OCI-LY7 (cell line): ENCODE measurements at places on chromosomes 11 and 22. TPM values are rescaled to one million over a fixed set of nuclear protein-coding genes. Genes with fewer than 3 reads are reported as not detected.

The OR2AG2 gene
- total RNA-seq: 1.7 and 1.9 TPM in 2 replicates

The DRICH1 gene
- total RNA-seq: 0.49 TPM in 1 of 2 replicates, not detected in the other

The LYVE1 gene
- not detected in 2 replicates for total RNA-seq

The TMPRSS13 gene
- total RNA-seq: 0.85 and 1.1 TPM in 2 replicates

The SCGB1A1 gene
- total RNA-seq: not detected in 2 replicates

The PHF21B gene
- total RNA-seq: 12.4 TPM in 2 replicates

The TMEM218 gene
- 24.4 and 25.4 TPM in 2 replicates for total RNA-seq

- DNase-seq: no peak
Measured at GRCh38 chr11:100555931-100556330, 131.2 kb upstream of the ARHGAP42 start.

- no peak for DNase-seq
Measured at GRCh38 chr11:2524446-2525165, 79.8 kb downstream of the KCNQ1 start.

- DNase-seq: peak; percentile 91
Measured at GRCh38 chr11:2385156-2386151, 8.3 kb downstream of the CD81 start.

- no peak for DNase-seq
Measured at GRCh38 chr11:68691402-68691784, 7.0 kb downstream of the GAL start.

DNA sequence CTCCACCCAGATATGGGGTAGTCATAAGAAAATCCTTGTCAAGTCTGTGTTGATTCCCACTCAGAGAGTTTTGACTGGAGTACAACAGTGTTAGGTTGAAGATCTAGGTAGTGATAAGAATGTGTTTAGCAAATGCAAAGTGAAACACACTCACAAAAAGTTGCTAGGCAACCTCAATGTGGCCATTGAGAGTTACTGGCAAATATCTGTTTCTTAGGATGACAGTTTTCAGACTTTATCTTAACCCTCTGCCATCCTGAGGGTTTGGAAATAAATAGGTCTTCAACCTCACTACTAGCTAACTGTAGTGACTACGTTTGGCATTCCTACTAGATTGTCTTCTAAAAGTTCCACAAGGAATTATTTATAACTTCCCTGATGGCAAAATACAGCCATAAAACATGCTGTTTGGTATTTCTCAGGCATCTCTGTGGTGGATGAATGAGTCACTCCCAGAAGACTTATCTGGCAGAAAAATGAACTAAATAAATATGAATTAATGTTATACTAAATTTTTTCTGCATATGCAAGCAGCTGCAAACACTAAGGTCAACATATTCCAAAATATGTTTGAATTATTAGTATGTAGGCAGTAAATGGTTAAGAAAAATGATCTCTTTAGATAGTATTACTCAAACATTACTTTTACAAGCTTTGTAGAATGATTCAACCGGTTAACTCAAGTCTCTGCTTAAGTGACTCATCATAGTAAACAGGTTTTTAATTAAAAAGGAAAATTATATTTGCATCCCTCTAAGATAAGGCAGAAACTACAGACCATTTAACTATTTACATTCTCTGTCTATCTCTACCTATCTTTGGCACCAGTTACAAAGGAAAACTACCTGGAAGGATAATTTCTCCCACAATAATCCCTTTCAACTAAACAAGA, 17.1 kb upstream of the SYTL2 start:
- DNase-seq: no peak

- no peak for DNase-seq
Measured at GRCh38 chr11:61010466-61011228, 39.2 kb downstream of the CD6 start.

DNA sequence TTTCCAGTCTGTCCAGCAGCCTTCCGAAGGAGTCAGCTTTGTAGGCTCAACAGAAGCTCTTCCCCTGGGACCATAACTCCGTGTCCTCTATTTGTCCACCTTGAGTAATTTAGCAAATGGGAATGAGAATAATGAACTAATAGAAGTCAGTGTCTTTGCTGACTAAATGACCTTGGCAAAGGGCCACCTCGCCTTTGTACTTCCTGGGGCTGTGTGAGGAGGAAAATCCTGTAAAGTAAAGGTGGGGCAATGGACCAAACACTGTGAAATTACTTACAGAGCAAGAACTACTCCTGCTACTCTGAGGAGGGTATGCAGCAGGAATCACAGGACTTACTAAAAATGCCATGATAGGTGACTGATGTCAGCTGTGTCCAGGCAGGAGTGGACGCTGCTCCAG, 36.2 kb upstream of the CSNK2A3 start:
- no peak for DNase-seq

GRCh38 chr11:94068764-94069163, 47.6 kb downstream of the HEPHL1 start:
- DNase-seq: no peak

DNA sequence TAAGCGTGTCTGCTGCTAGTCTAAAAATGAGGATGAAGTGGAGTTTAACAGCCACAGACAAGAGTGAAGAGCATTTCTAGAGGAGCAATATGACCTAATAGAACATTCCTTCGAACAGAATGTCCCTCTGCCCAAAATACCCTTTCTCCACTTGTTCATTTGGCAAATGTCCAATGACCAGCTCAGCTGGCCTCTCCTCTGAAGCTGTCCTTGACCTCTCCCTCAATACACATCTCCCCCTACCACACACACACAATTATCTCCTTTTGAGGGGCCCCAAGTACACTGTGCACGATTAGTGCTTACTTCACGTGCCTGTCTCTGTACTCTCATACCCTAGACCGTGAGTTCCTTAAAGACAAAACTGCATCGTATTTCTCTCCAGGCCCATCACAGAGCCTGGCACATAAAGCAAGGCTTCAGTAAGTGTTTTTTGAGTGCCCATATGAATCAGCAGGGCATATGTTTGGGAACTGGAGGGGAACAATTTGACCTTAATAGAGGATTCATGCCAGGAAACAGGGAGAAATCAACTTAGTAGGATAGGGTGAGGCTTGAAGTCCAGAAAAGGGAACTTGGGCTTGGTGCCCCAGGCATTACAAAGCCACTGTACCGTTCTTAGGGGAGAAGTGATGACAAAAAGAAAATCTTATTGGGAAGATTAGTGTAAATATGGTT, 18.1 kb upstream of the NCAM1 start:
- no peak for DNase-seq

- DNase-seq: no peak
Measured at GRCh38 chr11:78266451-78266850, 77.7 kb downstream of the USP35 start.

DNA sequence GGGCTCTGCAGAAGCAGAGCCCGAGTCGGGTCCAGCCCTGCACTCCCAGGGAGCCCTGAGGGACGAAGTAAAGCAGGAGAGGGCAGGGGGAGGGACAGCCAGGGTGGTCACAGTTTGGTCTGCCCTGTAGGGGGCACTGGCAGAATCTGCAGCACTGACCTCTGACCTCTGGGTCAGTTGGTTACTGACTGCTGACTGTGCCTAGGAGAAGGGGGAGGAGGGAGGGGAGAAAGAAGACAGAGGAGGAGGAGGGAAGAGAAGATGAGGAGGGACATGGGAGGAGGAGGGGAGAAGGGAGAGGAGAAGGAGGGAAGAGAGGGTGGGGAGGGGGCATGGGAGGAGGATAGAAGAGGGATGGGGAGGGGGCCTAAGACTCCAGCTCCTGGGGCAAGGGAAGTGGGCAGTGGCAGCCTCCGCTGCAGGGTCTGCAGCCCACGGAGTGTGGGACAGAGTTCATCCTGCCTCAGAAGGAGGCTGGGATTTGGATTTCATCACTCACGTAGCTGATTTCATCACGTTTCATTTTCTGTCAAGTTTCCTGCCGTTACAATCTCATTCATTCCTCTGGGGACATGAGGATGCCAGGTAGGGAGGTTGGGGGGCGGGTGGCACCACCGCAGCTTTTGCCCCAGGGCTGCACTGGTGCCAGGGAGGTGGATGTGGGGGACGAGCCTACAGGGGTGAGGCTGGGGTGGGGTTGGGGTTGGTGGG, 55.2 kb downstream of the FLRT1 start:
- DNase-seq: peak; percentile 7

- no peak for DNase-seq
Measured at GRCh38 chr11:6663794-6664469, 8.3 kb upstream of the DCHS1 start.

- DNase-seq: no peak
Measured at GRCh38 chr11:11856638-11857037, 14.9 kb downstream of the USP47 start.
